ENCODE measurements at places on chromosomes 12 and 14.

GRCh38 chr14:58282925-58283593 is 15.3 kb upstream of the ARID4A start:
- DNase-seq: no peak

DNA sequence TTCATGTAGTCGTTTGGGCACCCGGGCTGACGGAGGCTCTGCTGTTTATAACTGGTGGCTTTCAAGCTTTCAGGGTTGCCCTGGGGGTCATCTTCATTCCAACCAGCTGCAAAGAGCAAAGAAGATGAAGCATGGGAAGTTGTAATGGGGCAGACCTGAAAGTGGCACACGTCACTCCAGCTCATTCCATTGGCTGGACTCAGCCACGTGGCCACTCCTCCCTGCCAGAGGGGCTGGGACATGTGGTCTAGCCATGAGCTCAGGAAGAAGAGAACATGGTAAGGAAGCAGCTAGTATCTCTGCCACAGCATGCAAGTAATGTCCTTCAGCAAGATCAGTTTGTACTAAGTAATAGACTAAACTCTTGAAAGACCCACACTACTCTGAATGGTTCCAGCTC is 51.7 kb upstream of the FERMT2 start:
- no peak for DNase-seq

DNA sequence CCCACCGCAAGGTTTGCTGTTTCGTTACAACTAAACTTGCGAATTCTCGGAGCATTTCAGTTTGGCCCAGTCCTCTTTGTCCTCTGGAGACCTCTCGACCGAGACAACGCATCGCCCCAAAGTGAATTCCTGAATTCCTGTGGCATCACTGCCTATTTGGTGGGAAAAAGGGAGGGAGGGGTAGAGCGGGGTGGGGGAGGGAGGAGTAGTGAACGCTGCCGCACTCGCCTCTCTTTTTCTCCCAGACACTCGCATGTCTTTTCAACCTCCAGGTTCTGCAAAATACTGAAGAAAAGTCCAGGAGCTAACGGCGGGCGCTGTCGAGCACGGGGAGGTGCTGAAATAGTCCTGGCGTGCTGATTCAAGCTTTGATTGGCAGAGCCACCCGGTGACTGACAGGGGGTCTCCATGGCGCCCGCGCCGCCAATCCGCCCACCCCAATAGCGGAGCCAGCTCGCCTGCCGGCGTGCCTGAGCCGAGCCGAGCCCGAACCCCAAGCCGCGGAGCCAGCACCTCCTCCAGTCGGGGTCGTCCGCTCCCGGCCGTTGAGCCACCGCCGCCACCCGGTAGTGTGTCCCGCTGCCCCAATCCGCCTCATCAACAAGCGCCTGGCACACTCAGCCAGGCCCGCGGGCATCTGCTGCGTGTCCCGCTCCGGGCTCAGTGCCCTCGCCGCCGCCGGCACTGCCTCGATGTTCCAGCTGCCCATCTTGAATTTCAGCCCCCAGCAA is at the start of gene SIX6:
SIX6 (plus strand) TSS at position 440 of the 731 bp plus-strand sequence; CDS start at position 693, 253 bp downstream.
- peak; percentile 15 for DNase-seq

DNA sequence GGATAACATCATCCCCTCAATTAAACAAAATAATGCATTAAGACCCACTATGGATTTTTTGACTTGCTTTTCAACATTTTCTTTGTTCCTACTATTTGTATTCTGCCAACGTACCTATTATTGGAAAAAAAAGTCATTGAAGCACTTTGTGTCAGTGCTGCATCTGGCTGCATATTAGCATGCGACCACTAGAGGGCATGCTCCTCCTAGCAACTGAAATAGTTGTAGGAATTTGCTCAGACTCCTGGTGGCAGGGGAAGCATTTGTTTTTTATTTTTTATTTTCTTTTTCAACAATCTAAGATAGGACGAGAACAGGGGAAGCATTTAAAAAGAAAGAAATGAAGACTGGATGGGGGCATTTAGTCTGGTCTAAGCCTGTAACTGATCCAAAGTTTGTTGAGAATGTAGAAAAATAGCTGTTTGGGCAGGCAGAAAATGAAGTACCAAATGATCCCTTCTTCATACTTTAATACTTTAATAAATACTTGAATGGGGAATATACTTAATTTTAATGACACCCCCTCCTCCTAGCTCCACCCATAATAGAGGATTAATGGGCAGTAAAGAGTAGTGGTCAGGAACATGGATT is 14.5 kb upstream of the CLEC4A start:
- peak; percentile 54 for DNase-seq

DNA sequence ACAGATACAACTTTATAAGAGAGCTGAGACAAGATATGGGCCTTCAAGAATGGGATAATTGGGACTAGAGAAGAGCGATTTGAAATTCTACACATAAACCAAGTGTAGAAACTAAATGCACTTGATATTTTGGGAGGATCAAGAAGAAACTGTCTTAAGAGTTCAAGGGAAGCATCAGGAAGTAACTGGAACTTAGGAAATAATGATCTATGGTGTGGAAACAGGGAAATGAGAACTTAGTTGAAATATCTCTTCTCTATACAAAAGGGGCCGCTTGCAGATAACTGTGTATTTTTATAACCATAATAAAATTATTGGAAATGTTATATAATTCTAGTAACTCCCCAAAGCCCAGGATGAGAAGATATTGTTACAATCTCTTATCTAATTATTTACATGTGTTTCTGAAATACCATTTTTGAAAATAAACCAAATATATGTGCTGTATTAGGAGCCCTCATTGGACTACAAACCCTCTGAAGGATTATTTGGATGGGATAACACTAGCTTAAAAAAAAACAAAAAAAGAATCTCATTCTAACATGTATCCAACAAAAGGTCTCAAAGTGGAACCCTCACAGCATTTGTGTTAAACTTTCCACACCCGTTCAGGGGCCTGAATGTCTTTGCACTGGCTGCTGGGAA is 84.7 kb upstream of the FLRT2 start:
- no peak for DNase-seq

GRCh38 chr14:57869617-57870016 is 3.7 kb upstream of the SLC35F4 start:
- DNase-seq: no peak

DNA sequence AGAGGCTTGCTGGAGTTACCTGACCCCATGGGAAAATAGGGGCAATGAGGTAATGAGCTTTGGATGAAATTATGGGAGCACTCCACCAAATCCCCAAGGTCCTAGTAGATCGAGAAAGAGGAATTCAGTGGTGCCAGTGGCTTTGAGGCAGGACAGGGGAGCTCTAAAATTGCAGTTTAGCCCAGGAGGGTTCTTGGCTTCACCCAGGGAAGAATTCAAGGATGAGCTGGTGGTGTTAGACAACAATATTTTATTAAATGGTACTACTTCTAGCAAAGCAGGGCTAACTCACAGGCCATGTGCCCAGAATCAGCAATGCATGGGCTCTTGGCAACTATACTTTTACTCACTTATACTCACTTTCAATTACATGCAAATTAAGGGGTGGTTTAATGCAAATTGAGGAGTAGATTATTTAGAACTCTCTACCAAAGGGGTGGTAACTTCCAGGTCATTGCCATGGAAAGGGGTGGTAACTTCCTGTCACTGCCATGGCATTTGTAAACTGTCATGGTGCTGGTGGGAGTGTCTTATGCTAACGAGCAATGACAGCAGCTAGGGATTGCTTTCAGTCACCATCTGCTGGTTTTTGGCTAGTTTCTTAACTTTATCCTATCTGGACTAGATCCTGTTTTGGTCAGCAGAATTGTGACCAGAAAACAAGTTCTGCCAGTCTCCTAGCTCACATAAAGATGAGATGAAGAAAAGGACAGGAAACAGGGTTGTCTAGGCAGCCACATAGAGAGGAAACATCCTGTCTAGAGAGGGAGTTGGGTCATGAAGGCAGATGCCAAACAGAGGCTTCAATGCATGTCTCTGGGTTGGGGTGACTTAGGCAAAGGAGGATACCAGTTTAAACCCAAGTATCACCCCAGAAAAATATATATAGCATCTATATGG is 64.7 kb downstream of the ZNF641 start:
- no peak for DNase-seq

DNA sequence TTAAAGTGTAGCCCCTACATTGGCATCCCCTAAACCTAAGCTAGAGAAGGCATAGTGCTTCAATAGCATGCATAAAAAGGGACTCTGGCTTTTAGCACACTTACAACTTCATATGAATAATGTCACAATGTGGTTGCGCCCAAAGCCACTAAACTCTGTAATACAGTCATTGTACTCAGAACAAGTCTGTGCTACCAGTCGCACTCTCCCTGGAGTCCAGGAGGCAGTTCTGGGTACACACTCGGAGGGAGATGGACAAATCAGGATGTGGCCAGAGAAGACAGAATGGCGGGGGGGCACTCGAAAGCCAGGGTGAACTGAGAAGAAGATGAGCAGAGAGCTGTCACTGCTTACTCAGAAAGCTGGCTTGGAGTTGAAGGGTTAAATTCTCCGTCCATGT is 10.6 kb downstream of the SAMD4A start:
- DNase-seq: no peak

DNA sequence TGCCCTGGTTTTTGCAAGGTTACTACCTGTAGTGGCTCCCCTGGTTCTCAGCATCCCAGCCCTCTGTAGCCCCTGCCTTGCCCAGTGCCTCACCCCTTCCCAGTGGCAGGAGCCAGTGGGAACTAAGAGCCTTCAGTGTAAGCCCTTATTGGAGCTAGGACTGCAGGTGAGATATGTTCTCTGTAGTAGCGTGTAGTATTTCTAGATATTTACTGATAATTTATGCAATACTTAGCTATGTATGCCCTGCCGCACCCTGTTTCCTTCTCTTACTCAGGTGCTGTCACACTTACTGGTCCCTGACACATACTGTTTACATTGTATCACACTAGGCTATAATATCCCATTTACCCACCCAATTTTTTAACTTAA is 3.6 kb downstream of the BMAL2 start:
- DNase-seq: no peak

GRCh38 chr14:106848330-106849121 is 1322.1 kb downstream of the TMEM121 start:
- DNase-seq: no peak
